Kidney (tissue), 22 donors: ENCODE measurements at places on chromosomes 5 and 9. TPM values are rescaled to one million over a fixed set of nuclear protein-coding genes. Genes with fewer than 3 reads are reported as not detected.

Gene HMMR
- 0.91 TPM for total RNA-seq

GRCh38 chr5:148659641-148660345 lies 5.5 kb upstream of the HTR4 start:
- H3K4me3 ChIP-seq: no peak overlapping the region
- H3K27ac ChIP-seq: no peak overlapping the region
- no peaks in the 10 kb centered on the region for H3K36me3 ChIP-seq
- no peak for DNase-seq

DNA sequence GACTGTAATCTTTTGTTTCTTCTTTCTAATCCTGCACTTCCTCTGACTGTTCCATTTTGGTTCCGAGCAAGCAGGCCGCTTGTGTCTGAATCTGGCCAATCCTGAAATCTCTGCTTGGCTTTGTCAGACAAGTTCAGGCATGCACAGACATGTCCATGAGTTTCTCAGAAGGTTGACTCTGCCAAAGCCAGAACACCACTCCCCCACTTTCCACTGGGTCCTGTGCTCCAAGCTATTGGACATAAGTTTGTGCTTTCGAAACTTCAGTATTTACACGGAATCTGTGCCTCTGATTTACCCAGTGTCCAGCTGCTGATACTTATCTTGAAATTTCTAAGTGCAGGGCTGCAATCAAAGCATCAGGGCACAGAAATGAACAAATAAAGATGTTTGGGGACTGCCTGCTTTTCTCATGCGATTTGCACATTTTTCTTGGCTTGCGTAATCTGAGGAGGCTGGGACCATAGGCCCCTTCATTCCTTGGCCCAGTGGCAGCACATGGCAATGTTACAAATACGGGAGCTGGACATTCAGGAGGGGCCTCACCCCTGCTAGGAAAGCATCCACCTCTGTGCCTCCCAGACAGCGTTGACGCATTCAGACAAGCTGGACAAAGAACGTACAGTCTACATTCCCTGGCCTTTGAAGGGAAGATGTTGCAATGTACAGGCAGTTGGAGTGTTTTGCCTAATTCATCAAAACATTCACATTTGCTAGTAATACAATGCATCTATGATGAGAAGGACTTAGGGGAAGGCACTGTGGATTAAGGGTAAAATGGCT lies 209.2 kb upstream of the PAPPA start:
- no peaks in the 10 kb centered on the region for H3K27me3 ChIP-seq
- no peak overlapping the region for H3K27ac ChIP-seq
- no peaks in the 10 kb centered on the region for H3K36me3 ChIP-seq
- H3K4me3 ChIP-seq: no peak overlapping the region

Gene FIBCD1
- 0.25 TPM for total RNA-seq

DNA sequence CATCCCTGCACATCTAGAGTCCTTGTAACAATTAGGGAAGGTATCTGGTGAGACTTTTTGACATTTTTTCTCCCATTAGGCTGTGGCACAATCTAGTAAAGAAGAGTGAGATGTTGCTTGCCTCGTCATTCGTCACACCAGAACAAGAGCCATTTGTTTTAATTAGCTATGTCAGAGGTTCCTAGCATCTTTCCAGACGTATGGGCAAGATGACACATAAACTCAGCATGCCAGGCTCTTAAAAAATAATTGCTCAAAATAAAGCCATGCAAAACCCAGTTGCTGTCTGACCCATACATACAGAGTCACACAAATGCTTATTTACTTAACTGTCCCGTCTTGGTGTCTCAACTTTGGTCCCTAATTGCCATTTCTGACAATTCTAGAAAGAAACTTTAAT lies 125.9 kb downstream of the TRPM3 start:
- H3K27me3 ChIP-seq: no peaks in the 10 kb centered on the region
- no peak overlapping the region for H3K27ac ChIP-seq
- no peak for DNase-seq

- H3K36me3 ChIP-seq: no peaks in the 10 kb centered on the region
- no peaks in the 10 kb centered on the region for H3K4me1 ChIP-seq
- no peak overlapping the region for H3K4me3 ChIP-seq
- H3K27me3 ChIP-seq: no peaks in the 10 kb centered on the region
- no peak for DNase-seq
Measured at GRCh38 chr5:588406-588995, 23.6 kb upstream of the CEP72 start.

DNA sequence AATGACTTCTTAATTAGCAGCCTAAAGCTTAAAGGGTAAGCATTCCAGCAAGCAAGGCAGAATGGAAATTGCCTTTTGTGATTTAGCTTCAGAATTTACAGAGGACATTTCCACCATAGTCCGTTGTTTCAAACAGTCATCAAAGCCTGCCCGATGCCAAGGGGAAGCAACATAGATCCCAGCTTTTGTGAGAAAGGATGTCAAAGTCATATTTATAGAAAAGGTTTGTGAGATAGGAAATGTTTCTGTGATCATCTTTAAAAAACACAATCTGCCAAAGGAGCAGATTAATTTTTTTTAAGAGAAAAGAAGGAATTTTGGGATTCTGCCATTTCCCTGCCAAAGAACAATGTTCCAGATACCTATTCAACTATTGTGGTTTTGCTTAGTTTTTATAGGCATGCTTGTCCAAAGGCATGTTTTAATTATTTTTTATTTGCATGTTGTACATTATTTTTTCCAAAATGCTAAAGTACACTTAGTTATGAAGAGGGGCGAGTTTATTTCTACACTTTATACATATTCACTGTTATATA lies 346.9 kb downstream of the ZNF608 start:
- H3K36me3 ChIP-seq: no peaks in the 10 kb centered on the region
- H3K27me3 ChIP-seq: no peaks in the 10 kb centered on the region
- DNase-seq: peak; percentile 21
- H3K4me3 ChIP-seq: no peak overlapping the region

DNA sequence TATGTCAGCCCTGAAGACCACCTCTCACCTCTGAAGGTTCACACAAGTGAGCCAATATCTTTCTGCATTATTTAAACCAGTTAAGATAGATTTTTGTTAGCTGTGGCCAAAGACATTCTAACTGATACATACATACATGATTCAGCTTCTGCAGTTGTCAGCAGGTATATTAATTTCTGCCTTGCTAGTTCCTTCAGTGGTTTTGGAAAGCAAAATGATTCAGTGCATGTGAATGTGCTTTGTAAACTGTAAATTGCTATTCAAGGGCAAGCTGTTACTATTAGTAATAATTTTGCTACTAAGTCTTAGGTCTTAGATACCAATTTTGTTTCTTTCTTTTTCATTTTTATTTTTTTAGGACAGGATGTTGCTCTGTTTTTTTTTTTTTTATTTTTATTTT lies 89.2 kb upstream of the ERBIN start:
- H3K36me3 ChIP-seq: no peaks in the 10 kb centered on the region
- no peak overlapping the region for H3K27ac ChIP-seq
- no peak overlapping the region for H3K4me3 ChIP-seq
- no peaks in the 10 kb centered on the region for H3K4me1 ChIP-seq
- H3K27me3 ChIP-seq: no peaks in the 10 kb centered on the region

DNA sequence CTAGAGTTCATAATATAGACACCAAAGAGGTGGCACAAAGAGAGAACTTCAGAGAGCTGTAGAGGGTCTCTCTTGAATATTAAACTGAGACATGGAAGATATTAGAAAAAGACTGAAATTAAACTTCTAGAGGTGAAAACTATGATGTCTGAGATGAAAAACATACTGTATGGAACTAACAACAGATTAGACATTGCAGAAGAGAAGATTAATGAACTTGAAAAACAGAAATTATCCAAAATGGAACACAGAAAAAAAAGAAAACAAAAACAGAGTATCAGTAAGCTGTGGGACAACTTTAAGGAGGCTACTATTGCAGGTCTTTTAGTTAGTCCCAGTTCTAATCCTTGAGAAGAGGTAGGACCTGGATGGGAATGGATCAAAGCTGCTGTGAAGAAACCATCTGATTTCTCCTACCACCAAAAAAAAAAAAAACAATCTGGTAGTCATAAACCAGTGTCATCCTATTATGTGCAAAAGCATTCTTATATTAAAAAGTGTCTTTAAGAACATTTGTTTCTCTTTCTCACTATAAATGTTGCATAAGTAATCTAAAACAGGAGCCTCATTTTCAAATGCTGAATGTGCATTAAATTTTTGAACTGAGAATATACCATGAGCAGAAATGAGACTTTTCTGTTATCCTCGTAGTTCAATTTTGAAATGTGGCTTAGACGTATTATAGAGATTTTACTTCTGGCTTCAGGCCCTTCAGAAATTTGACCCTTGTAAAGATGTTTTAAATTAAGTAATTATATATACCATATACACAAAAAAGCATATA lies 96.2 kb downstream of the ERMP1 start:
- H3K4me3 ChIP-seq: no peak overlapping the region
- no peaks in the 10 kb centered on the region for H3K27me3 ChIP-seq
- no peak overlapping the region for H3K27ac ChIP-seq
- DNase-seq: no peak
- no peaks in the 10 kb centered on the region for H3K36me3 ChIP-seq

GRCh38 chr5:115514220-115514619 lies 30.4 kb downstream of the FEM1C start:
- H3K27me3 ChIP-seq: no peaks in the 10 kb centered on the region
- no peaks in the 10 kb centered on the region for H3K36me3 ChIP-seq
- H3K4me3 ChIP-seq: no peak overlapping the region
- H3K27ac ChIP-seq: no peak overlapping the region
- H3K4me1 ChIP-seq: no peaks in the 10 kb centered on the region
- DNase-seq: no peak

Gene CETN3
- total RNA-seq: 19.8 TPM

DNA sequence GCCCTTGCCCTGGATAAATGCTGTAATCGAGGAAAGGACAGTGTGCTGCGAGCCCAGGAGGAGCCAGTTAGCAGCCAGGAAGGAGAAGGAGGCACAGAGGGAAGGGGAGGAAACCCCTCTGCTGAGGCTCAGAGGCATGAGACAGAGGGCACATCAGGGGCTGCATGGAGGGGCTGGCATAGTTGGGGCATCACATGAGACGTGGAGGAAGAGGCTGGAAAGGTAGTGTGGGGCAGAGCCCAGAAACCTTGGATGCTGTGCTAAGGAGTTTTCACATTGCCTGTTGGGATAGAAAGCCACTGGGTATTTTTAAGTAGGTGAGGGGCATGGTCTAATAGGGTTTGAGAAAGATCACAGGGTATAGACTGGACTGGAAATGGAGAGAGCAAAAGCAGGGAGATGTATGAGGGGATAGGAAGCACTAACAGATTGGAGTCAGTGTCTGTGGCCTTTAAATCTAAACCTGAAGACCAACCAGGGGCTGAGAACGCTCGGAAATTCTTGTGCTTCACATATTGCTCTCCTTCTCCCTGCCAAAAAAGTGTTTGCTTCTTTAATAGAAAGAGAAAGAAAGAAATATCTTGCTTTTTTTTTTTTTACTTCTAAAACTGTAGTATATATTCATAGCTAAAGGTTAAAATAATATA lies 33.0 kb upstream of the ANGPTL2 start:
- no peak overlapping the region for H3K27ac ChIP-seq
- H3K4me1 ChIP-seq: peaks cover 11% of the 10 kb centered on the region
- no peak for DNase-seq
- no peak overlapping the region for H3K4me3 ChIP-seq
- no peaks in the 10 kb centered on the region for H3K27me3 ChIP-seq

Gene OTULINL
- 10.8 TPM for total RNA-seq

Gene SPATA31E1
- total RNA-seq: not detected

DNA sequence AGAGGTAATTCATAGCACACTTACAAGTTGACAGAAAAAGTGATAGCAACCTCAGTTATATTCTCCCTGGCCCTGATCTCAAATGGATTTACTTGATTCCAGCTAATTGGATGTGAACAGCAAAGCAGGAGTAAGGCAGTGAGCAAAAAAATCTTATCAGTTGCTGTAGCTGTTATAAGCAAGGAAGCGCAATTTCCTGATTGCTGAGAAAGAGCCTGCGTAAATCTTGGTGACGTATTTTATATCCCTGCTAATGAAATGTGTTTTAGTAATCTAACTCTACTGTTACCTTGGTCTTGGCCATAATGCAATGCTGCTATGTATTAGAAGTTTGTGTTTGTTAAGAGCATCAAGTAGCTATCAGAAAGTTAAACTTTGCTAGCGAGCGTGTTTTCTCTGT lies 661.2 kb upstream of the SEMA6A start:
- H3K27me3 ChIP-seq: no peaks in the 10 kb centered on the region
- H3K36me3 ChIP-seq: no peaks in the 10 kb centered on the region
- H3K4me1 ChIP-seq: no peaks in the 10 kb centered on the region
- H3K4me3 ChIP-seq: no peak overlapping the region
- no peak overlapping the region for H3K27ac ChIP-seq

- H3K4me3 ChIP-seq: no peak overlapping the region
- DNase-seq: no peak
- no peaks in the 10 kb centered on the region for H3K4me1 ChIP-seq
- H3K27me3 ChIP-seq: no peaks in the 10 kb centered on the region
Measured at GRCh38 chr5:67799732-67800234, 415.8 kb upstream of the PIK3R1 start.

DNA sequence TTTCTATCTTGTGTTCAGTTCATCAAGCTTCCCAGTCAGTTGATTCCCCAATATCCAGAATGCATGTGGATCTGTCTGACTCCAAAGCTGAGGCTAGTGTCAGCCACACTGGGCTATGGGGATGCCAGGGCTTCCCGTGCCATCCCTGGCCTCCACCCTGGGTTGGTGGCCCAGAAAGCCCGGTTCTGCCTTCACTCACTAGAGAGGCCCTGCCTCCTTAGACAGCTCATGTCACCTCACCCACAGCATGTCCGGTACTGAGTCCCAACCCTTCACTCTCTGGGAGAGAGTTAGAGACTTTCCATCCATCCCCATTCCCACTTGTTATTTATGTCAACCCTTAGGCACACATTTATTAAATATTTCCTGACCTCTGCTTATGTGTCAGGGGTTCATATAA lies 119.5 kb upstream of the GPR151 start:
- no peak for DNase-seq
- no peaks in the 10 kb centered on the region for H3K36me3 ChIP-seq
- H3K27ac ChIP-seq: no peak overlapping the region
- H3K4me3 ChIP-seq: no peak overlapping the region
- no peaks in the 10 kb centered on the region for H3K27me3 ChIP-seq
- H3K4me1 ChIP-seq: no peaks in the 10 kb centered on the region

DNA sequence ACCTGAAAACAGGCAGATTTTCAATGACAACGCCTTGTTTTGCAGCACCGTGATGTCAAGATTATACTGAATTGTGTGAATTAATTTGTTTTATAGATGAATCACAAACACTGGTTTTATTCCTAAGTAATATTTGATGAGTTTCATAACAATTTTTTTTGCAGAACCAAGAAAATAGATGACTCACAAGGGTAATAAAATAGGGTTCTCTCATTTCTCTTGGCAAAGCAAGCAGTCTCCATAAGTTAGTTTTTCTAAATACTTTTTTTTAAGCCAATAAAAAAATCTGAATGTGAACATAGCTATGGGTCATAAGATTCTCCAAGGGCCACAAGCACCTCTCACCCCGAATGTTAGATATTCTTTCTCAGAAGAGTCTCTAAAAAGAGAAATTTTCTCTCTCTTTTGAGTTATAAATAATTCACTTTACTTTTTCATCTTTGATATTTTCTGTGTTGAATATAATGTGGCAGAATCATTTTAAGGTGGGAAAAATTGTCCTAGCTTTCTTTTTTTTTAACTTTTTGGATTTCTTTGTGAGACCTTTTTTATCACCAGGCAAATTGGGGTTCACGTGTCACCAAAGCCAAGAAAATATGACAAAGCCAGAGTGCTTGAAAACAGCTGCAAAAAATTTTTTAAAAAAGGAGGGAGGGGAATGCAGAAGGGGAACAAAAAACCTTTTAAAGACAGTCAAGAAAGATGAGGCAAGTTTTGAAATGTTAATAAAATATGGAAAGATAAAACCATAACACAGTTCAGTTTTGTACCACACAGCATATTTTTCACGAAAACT lies 174.6 kb upstream of the DAPK1 start:
- no peak for DNase-seq
- H3K4me1 ChIP-seq: no peaks in the 10 kb centered on the region
- no peaks in the 10 kb centered on the region for H3K27me3 ChIP-seq
- no peak overlapping the region for H3K27ac ChIP-seq
- H3K36me3 ChIP-seq: no peaks in the 10 kb centered on the region
